ENCODE measurements at places on chromosomes 5 and 9.
A peak's percentile ranks its signal among the peaks of the same experiment; 100 is the strongest.

DNA sequence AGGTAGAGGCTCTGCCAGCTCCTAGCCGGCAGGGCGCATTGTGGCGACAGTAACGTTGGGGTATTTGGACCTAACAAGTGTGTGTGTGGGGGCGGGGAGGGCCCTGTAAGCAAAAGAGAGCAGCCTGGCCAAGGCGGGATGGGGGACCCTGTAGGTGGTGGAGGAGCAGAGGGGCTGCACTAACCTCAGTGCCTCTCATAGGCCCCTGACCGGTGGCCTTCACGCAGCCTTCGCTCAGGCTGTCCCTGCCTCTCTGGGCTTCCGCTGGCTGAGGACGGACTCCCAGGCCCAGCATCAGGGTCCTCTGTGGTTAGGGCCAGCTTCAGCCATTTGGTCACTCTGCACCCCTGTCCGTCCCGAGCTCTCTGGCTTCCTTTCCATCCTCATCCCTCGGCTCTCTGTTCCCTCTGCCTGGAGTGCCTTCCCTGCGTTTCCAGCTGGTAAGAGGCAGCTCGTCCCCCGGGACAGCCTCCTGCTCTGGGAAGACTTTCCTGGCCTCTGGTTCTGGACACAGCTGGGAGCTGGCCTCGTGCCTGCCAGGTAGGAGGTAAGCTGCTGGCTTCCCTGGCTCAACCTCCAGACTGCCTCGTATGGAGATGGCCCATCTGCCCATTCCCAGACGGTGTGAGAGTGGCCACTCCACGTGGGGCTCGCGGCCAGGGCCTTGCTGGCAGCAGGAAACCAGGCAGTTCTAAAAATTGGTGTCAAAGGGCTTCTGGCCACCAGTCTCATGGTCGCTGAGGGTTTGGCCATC is 39.3 kb upstream of the PHYKPL start:
- no peak for DNase-seq

DNA sequence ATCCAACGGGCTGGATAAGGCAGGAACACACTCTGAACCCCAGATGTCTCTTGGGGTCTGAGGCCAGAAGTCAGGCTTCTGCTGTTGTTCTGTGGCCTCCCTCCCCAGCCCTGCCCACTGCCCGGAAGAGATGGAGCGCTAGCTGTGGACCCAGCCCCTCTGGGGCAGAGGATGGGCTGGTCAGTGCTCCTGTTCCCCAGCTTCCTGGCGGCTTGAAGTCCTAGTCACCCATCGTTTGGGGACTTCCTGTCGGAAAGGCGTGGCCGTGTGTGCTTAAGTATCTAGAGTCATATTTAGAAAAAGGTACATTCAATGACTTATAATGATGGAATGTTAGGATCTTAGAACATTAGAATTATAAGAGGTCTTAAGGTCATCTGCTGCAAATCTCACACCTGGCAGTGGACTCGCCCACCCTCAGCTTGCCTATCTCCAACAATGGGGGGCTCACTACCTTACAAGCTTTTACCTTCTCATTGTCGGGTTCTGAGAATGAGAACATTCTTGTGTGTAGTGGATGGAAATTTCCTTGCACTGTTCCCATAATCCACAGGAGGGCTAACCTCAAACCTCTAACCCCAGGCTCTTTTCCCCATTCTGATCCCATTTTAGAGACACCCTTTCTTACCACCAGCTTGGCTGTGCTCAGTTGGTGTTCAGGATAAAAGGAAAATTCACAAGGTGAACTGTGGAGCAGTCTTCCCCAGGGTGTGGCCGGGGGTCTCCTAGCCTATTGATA is 13.4 kb upstream of the AIF1L start:
- DNase-seq = no peak

DNA sequence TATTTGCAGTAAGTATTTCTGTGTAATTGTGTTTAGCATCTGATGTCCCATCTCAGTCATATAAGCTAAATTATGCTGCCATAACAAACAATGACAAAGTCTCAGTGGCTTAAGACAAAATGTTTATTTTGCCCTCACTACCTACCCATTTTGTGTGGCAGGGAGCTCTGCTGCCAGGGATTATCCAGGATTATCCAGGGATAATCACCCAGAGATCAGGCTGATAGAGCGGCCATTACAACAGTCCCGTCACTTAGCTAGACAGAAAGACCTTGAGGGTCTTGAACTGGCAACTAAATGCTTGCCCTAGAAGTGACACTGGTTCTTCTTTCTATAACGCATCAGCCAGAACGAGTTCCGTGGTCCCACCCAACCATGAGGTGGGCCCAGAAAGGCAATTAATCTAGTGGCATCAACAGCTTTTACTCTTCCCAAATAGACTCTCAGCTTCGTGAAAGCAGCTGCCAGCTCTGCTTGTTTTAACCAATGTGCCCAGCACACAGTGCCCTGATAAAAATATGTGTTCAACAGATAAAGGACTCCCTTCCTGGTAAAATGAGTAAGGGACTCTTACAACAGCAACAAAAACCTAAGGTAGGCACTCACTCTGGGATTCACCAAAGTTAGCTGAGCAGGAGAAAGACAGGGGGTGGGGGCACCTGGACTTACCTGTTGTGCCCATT is 22.8 kb downstream of the CCDC69 start:
- DNase-seq = no peak

GRCh38 chr9:76394960-76395252 is 680 bp upstream of the RFK start:
- peak; percentile 83 for DNase-seq

DNA sequence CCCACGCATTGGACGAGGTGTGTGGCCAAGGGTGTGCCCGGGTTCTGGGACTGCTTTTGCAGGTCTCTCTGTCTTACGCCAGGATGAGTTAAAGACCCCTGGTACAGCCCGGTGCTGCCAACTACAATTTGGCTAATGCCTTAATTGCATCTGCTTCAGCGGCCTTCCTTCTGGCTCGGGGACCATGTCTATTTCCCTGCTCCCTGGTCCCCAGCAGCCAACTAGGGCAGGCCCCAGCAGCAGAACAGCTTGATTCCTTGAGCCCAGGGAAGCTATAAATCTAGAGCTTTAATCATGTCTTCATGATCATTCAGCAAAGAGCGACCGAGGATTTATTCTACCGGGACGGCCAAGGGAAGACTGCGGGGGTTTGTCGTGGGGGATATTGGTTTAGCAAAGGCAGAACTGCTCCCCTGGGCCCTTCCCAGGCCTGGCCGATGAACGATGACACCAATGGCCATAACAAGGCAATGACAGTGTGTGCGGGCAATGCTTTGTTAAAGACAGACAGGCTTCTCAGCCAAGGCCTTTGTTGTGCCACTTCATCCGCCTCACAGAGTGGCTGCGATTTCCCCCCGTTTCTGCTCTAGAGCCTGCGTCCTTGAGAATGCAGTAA is 51.4 kb downstream of the CFAP77 start:
- DNase-seq = no peak

GRCh38 chr9:23850242-23850689 is 24.2 kb upstream of the ELAVL2 start:
- DNase-seq = no peak

DNA sequence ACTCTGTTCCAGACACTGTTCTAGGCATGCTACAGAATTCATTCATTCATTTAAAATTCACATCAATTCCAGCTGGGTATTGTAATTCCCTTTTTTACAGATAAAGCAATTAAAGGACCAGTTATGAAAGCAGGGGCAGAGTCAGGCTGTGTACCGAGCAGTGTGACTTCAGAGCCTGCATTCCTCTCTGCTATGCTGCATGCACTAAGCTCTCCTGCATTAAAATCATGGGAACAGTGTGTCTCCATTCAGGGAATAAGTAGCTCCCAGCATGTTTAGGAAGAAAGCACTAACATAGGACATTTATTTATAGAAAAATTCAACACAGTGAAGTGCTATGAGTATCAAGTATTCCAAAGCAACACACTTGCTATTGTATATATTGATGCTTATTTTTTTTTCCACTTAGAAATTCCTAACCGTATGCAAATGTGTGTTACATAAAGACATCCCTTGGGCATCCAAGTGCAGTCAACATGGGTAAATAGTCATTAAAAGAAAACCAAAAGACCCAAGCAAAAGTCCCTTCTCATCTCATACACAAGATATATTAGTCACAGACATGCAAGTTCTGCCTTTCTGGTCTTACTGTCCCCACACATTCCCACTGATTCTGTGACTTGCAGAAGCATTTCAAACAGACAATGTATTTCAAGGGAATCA is 173.7 kb downstream of the GABRB2 start:
- DNase-seq = no peak

DNA sequence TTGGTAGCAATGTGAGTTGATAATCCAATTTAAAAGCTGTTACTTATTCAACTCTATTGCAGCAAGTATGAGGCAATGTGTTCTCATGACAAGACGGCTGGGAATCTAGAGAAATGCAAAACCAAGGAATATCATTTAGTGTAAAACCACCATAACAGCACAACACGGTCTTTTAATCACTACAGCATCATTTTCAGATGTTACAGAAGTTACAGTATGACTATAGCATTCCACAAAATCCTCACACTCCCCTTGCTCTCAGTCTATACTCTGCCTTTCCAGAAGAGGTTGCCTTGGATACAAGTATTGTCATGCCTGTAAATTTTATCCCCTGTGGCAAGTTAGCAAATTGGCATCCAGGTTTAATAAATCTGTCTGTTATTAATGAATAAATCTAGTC is 28.6 kb upstream of the TAS2R1 start:
- DNase-seq = no peak
